ENCODE measurements at places on chromosomes 3 and 15. TPM values are rescaled to one million over a fixed set of nuclear protein-coding genes. Genes with fewer than 3 reads are reported as not detected.
A peak's percentile ranks its signal among the peaks of the same experiment; 100 is the strongest.

Gene PLSCR4
- 23.4 TPM for total RNA-seq

Gene MEIS2
- total RNA-seq: 18.9 TPM

Gene DZIP3
- total RNA-seq: 18.5 TPM

Gene CISH
- 42.9 TPM for total RNA-seq

Gene GOLGA8T
- total RNA-seq: 0.80 TPM

Gene TGM4
- total RNA-seq: not detected

Gene CYP8B1
- not detected for total RNA-seq

DNA sequence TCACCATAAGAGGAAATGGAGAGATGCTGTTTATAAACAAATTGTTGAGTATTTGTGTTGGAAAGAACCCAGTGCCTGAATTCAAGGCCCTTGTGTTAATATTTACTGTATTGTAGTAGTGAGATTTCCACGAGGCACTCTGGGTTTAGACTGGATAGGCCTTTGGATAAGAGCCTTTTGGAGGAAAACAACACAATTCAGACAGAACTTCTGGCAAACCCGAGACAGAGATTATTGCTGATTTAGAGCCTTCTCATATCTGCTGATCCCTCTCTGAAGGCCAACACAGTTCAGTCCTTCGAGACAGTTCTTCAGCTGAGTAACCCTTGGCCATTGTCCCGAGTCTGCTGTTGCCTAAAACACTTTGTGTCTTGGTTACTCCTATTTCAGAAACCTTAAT lies 55.7 kb downstream of the LMCD1 start:
- H3K4me1 ChIP-seq: peaks cover 11% of the 10 kb centered on the region
- no peaks in the 10 kb centered on the region for H3K27me3 ChIP-seq
- H3K4me3 ChIP-seq: no peak overlapping the region
- H3K27ac ChIP-seq: no peak overlapping the region
- peak; percentile 82 for DNase-seq

DNA sequence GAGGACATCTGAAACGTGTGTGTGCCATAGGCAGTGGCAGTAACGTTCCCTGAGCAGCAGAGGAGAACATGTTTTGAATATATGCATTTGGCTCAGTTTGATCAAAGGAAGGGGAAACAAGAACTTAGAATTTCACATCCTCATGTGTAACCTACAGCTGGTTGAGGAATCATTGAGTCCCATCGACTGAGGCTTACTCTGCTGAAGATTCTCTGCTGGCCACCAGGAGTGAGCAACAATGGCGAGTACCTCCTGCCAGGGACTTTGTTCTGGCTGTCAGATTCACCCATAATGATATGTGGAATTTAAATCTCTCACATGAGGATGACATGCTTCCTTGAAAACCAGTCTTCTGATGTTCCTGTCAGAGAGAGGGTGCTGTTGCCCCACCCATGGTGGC lies 21.3 kb downstream of the GORASP1 start:
- peaks cover 14% of the 10 kb centered on the region for H3K36me3 ChIP-seq
- H3K27me3 ChIP-seq: no peaks in the 10 kb centered on the region
- no peak for DNase-seq

DNA sequence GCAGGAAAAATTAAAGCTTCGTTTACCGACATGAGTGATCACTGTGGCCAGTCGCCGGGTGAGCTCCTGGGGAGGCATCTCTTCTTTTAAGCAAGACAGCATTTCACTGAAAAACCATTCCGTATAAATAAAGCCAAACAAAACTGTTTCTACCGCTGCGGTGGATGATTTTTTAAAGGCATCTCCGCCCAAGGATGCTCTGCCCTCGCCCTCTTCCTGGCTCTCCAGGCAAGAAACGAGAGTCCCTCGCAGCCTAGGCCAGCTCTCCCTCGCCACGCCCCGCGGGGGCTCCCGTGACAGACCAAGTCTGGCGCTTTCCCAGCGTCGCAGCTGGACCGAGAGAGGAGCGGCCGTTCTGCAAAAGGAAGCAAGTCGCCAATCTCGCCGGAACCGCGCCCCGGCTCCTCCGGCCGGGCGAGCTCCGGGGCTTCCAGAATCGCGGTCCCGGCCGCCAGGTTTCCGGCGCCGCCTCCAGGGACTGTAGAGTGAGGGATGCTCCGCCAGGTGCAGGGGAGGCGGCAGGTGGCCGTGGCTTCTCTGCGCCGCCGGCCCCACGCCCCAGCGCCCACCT lies 458 bp downstream of the MCF2L2 start:
- no peaks in the 10 kb centered on the region for H3K27me3 ChIP-seq
- no peak overlapping the region for H3K27ac ChIP-seq
- H3K36me3 ChIP-seq: no peaks in the 10 kb centered on the region
- DNase-seq: peak; percentile 73

GRCh38 chr3:61372723-61373122 lies 121.5 kb upstream of the FHIT start:
- no peaks in the 10 kb centered on the region for H3K27me3 ChIP-seq
- no peak for DNase-seq
- no peak overlapping the region for H3K4me3 ChIP-seq
- no peaks in the 10 kb centered on the region for H3K36me3 ChIP-seq
- no peaks in the 10 kb centered on the region for H3K4me1 ChIP-seq

GRCh38 chr3:194369522-194370279 lies at the start of gene LRRC15:
TSS of gene LRRC15 (minus strand) at chr3:194369743. CDS start at chr3:194361043, 8,700 bp downstream.
- no peak within 1 kb of the TSS for H3K27ac ChIP-seq
- H3K36me3 ChIP-seq: no peaks in the 10 kb centered on the region
- H3K27me3 ChIP-seq: peaks cover 6% of the 10 kb centered on the region
- DNase-seq: peak; percentile 30
- no peaks in the 10 kb centered on the region for H3K4me1 ChIP-seq
- H3K4me3 ChIP-seq: no peak within 1 kb of the TSS

GRCh38 chr15:92232317-92232716 lies 161.4 kb upstream of the ST8SIA2 start:
- no peaks in the 10 kb centered on the region for H3K27me3 ChIP-seq
- H3K4me1 ChIP-seq: no peaks in the 10 kb centered on the region
- no peak for DNase-seq

Data from lung (tissue), 17 donors.